ENCODE measurements at places on chromosomes 1 and 21. TPM values are rescaled to one million over a fixed set of nuclear protein-coding genes. Genes with fewer than 3 reads are reported as not detected.

Gene AADACL3
- total RNA-seq, result not detected

- no peak for DNase-seq
These were observed 35.6 kb upstream of the GPR157 start for GRCh38 chr1:9164532-9164900.

DNA sequence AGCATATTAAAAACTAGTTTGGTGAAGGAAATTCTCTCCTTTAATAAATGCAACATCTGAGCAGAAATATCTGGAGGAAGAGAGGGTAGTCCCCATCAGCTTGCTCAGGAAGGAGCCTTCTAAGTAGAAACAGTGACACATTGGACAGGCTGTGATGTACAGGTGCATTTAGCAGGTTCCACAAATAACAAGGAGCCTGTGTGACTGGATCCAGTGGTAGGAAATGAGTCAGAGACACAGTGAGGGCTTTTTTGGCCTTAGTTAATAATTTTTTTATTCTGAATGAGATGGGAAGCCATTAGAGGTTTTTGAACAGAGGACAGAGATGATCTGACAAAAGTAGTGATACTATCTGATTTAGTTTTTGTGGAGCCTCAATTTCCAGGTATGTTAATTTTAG is 738.9 kb upstream of the PTBP2 start:
- no peak for DNase-seq

DNA sequence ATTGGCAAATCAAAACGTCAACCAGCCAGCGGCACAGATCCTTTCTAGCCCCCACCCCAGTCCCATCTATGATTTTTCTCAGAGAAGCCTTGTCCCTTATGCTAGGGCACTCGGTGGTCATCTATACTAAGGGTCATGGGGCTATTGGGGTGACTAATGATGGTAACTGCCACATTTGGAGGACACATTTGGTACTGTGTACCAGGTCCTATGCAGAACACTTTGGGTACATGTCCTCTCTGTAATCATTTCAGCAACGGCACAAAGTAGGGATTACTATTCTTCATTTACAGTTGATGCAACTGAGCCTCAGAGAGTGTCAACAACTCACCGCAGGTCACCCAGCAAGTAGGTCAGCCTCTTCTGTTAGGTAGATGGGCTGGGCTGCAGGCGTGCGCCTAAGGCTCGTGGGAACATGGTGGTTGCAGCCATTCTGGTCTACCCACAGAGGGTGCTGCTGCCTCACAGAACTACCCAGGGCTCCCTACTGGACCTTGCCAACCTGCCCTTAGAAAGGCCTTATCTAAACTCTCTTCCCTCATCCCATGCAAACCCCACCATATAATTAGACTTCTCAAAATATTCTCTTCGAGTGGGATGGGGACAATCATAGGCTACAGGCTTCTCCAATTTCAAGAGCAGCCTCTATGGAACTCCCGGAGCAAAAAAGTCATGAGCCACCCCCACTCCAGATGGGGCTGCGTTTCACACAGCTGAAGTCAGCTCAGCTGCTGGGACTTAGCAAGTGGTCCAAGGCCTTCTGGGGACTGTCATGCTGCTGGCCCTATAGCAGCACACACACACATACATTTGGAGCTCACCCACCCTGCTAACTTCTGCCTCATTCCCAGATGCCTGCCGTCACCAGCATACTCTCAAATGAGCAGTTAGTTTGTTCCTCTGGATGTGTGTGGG is 5.8 kb upstream of the SDHB start:
- no peak for DNase-seq

DNA sequence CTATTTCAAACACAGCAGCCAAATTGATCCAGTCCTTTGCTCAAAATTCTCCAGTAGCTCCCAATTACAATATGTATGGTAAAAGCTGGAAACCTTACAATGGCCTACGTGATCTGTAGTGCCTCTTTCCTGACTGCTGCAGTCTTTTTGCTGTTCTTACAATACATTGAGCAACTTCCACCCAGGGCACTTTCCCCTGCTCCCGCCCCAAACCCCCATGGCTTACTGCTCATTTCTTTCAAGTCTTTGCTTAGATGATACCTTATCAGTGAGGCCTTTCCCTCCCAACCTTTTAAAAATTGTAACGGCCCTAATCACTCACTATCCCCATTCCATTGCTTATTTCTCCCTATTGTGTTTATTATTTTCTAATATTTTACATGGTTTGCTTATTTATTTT is 43.9 kb upstream of the APOBEC4 start:
- DNase-seq, result no peak

Gene PPM1J
- total RNA-seq, result 0.37 TPM

DNA sequence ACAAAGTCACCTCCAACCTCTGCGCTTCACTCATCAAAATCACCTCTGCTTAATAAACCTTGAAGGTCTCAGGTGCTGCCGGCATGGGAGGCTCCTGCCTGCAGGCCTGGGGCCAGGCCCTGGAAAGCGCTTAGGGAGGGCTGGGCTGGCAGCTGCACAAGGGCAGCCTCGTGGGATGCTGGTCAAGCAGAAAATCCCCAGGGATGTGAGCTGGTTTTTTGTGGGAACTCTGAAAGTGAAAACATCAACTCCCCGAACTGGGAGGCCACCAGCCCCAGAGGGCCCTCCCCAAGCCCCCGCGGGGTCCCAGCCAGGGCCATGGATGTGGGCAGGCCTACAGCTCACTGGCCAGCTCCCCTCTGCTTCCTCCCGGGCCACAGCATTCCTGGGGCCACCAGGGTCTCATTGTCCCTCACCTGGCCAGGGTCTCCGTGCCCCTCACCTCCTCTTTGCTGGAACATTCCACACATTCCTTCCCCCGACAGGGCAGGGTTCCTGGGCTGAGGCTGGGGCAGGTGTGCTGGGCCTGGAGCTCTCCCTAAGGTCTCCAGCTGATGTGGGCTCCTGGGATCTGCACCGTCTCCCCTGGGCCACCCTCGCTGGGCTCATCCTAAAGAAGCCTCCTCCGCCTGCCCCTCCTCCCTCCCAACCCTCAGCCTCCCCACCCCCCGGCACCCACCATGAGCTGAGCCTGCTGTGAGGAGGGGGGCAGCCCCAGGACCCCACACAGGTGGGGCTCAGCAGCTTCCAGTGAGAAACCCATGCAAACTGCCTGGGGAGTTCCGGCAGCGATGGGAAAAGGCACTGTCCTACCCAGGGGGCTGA is 36.0 kb upstream of the POFUT2 start:
- no peak for DNase-seq
